ENCODE measurements at places on chromosomes 11 and 22.

DNA sequence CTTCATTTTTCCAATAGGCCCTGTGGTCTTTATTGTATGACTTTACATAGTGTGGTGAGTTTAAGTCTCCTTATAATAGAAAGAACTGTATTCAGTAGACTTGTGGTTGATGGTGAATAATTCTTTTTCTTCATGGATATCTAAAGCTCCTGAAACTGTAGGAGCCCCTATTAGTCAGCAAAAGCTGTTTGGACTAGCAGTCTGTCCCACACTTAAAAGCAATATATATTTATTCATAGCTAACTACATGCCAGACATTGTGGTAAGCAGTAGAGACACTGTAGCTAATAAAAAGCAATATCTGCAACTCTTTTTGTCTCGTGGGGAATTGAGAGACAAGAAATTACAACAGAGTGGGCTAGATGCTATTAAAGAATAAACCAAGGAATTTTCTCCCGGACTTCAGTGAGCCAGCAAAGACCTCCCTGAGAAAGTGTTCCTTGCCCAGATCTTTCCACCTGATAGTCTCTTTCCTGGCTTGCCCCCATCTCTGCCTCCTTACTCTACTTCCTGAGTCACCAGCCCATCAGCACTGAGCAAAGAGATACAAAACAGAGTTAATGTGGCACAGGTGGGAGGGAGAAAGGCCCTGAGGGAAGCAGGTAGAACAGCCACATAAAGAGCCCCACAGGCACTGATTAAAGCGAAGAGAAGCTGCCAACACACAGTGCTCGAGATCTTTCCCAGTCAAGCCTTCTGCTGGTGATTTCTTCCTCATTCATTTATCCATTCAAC is 1.4 kb upstream of the OR52W1 start:
- no peak for DNase-seq

- DNase-seq, result no peak
These were observed 565.1 kb upstream of the CCDC179 start for GRCh38 chr11:23425381-23425780.

GRCh38 chr22:38474003-38474607 is 6.2 kb downstream of the KDELR3 start:
- DNase-seq, result no peak

- peak; percentile 86 for DNase-seq
These were observed 128.7 kb upstream of the TOP3B start for GRCh38 chr22:22111267-22111751.

- no peak for DNase-seq
These were observed 1456.5 kb downstream of the TBC1D22A start for GRCh38 chr22:48218889-48219420.

DNA sequence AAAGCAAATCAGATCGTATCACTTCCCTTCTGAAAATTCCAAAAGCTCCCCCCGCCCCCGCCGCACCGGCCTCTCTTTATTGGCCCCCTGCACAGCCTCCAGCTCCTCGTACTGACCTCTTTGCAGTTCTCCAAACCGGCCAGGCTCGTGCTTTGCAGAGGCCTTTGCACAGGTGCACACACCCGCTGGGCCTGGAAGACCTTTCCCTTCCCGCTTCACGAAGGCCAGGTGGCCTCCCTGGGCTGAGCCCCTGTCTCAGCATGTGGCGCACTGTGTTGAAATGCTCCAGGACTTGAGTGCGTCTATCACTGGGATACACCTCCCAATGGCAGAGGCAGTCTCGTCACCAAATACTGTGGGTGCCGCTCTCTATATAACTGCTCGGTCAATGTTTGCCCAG is 13.2 kb upstream of the ADA2 start:
- DNase-seq, result no peak

GRCh38 chr22:42459287-42460063 is 27.3 kb upstream of the NFAM1 start:
- DNase-seq, result no peak

Data from activated CD4-positive, alpha-beta T cell treated with anti-CD3 and anti-CD28 coated beads, Interleukin-2, Interleukin-4, amounts not matched to agents 100 ng/mL and 50 ng/mL, durations not matched to agents 16 hours and 8 hours (primary cell).